ENCODE measurements at places on chromosomes 12 and 14.
A peak's percentile ranks its signal among the peaks of the same experiment; 100 is the strongest.

- no peak for DNase-seq
Observed at GRCh38 chr12:5317556-5317955, 114.4 kb upstream of the NTF3 start.

DNA sequence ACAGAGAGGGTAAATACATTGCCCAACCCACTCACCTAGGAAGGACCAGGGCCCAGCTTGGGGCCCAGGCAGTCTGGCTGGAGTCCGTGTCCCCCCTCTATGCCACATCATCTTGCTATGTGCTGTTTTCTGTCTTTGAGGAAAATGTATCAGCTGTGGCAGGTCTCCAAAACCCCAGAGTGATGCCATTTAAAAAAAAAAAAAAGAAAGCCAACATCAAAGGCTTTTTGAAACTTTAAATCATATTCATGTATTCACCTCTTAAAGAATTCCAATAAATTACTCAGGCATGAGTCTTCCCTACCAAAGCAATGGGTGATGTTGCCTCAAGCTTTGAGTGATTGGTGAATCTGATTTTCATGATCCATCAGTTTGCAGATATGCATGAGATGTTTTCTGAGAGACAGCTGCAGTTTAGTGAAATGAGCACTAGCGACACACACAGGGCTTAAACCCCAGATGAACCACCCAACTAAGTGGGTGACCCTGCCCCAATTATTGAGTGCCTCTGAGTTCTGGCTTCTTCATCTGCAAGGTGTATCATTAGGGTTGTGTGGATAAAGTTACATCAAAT, 6.1 kb downstream of the KRT81 start:
- no peak for DNase-seq

- DNase-seq, result no peak
Observed at GRCh38 chr14:53534841-53535240, 381.7 kb upstream of the DDHD1 start.

DNA sequence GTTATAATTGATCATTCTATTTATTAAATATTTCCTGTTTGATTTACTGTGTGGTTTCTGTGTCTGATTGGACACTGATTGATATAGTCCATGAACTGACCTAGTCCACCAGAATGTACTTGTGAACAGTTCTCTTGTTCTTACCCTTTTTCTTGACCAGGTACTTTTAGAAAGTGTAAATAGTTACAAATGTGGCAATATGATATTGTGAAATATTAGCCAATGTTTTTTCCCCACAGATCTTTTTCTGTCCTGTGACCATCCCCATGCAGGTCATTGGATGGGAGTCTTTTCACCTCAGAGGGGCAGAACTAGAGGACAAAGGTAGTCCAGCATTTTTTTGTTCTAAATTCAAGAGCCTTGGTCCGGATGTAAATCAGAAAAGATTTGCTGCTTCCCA, 8.3 kb upstream of the CRY1 start:
- no peak for DNase-seq

DNA sequence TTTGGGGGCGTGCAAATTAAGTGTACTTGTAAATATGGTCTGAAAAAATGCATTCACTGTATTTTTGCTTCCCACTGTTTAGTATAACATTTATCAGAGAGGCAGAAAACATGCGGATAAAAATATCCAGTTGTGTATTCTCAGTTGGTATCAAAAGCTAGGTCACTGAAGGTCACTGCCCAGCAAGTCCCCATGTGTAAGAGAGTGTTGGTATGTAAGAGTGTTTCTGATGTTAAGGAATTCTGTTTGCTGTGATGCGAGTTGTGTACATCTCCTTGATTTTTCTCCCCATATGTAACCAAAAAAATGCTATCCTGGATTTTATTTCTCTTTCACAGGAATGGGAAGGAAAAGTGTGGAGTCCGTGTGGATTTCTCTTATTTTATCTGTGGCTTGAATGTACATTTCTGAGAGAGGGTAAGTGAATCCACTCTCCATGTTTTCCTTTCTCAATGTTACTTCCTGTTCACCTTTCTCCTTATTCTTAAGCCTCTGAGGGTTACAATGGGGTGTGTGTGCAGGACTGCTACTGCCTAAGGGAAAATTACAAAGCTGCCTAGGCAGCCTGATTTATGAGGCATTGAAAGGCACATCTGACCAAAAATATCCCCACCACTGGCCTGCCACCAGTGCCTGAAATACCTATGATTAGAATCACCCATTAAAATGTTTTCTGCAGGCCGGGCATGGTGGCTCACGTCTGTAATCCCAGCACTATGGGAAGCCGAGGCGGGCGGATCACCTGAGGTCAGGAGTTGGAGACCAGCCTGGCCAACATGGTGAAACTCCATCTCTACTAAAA, 97.9 kb upstream of the USP44 start:
- no peak for DNase-seq

DNA sequence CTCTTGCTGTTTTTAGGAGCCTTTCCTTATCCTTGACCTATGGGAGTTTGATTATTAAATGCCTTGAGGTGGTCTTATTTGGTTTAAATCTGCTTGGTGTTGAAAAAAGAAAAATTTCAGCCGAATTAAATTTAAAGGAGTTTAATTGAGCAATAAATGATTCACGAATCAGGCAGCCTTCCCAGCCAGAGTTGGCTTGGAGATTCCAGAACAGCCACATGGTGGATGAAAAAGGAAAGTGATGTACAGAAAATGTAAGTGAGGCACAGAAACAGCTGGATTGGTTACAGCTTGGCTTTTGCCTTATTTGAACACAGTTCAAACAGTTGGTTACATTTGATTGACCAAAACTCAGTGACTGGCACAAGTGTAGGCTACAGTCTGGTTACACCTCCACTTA, 69.7 kb downstream of the WASHC3 start:
- DNase-seq, result no peak

DNA sequence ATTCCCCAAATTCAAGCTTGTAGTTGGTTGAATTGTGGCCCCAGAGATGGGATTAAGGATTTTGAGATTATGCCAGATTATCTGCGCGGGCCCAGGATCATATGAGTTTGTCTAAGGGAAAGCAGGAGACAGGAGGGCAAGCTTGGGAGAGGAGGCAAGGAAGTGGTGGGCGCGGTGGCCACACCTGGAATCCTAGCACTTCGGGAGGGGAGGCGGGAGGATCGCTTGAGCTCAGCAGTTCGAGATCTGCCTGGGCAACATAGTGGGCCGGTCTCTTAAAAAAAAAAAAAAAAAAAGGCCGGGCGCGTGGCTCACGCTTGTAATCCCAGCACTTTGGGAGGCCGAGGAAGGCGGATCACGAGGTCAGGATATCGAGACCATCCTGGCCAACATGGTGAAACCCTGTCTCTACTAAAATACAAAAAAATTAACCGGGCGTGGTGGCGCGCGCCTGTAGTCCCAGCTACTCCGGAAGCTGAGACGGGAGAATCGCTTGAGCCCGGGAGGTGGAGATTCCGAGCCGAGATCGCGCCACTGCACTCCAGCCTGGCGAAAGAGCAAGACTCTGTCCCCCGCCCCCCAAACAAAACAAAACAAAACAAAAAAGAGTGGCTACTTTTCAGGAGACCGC, 881 bp upstream of the PUS1 start:
- DNase-seq, result no peak

- no peak for DNase-seq
Observed at GRCh38 chr14:33922125-33922524, 28.7 kb downstream of the EGLN3 start.

DNA sequence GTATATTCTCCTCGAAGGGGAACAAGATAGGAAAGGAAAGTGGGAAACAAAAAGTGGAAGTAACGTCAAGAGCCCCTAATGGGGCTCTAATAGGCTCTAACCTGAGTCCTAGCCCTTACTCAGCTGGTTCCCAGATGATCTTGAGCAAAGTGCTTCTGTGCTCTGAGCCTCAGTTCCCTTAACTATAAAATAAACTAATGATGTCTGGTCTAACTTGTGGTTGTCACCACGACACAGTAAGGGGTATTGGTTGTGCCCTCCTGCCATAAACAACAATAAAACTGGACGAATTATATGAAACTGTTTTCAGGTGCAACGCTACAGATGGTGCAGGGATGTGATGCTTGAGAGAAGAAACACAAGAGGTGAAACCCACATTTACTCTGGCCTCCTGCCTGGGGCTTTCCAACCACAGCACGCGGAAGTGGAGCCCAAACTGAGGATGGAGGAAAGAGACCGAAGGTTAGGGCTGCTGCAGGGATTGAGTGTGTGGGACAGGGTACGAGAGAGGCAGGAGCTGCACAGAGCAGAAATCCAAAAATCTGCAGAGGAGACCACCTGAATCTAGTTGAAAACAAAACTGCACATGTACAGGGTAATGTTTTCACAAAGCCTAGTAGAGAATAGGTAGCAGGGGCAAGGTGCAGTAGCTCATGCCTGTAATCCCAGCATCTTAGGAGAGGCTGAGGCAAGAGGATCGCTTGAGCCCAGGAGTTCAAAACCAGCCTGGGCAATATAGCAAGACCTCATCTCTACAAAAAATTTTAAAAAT, 45.6 kb upstream of the BCL2L14 start:
- DNase-seq, result no peak

GRCh38 chr12:127170226-127171180, 1096.5 kb upstream of the TMEM132C start:
- no peak for DNase-seq

GRCh38 chr14:104578321-104578720, 1.2 kb upstream of the C14orf180 start:
- DNase-seq, result no peak

DNA sequence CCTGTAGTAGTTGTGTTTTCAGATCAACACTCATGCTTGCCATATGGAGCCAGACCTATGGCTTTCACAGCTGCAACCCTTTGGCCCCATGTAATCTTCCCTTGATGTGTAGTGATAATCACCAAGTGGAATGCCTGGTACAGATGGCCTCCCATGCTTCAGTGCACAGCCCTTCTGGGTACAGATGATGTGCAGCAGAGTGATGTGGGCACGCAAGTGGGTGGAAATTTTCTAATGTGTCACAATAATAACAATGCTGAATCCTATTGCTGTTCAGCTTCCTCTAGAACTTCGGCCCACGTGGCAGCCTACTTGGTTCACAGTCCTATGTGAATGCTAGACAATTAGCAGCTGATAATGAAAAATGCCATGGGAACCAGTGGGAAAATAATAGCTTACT, 188.1 kb downstream of the SNAPC1 start:
- DNase-seq, result no peak

- DNase-seq, result peak; percentile 59
Observed at GRCh38 chr12:3304436-3305165, 186.4 kb upstream of the PRMT8 start.

DNA sequence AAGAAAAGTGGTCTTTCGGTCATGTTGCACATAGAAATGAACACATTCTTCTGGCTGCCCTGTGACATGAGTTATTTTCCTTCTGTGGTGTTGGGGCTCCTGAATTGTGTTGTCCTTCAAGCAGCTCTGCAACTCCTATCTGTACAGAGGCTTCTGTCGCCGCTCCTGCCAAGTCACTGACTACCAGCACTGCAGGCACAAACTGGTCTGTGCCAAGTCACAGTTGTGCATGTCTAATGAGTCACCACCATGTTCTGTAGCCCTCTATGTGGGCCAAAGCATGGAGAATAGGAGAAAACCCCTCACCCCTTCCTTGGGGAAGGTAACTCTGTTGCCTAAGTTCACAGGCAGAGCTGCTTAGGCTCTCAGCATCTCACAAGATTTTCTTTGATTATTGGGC, 283.3 kb downstream of the RPL10L start:
- DNase-seq, result no peak

DNA sequence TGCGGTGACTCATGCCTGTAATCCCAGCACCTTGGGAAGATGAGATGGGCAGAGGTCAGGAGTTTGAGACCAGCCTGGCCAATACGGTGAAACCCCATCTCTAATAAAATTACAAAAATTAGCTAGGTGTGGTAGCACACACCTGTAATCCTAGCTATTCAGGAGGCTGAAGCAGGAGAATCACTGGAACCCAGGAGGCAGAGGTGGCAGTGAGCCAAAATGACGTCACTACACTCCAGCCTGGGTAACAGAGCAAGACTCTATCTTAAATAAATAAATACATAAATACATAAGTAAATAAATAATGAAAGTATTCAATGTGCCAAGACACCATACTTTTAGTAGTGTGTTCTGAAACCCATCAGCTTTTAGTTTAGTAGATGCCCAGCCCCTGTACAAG, 308.1 kb upstream of the FLRT2 start:
- no peak for DNase-seq

DNA sequence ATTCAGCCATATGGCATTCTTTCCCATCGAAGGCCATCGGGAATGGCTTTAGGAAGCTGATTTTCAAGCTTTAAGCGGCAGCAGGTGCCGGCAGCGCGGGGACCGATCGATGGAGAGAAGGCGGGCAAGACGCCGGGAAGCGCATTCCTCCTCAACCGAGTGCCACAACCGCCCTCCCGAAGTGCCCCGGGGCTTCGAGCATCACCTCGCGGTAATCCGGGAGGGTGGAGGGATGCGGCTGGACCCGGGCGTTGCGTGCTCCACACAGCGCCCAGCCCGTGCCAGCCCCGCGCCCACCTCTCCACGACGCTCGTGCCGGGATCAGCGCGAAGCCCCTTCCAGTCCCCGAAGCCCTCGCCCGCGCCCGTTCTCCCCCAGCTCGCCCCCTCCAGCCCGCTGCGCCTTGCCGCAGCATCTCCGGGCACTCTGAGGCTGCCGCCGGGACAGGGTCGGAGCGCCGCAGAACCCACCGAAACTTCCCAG, 3.2 kb downstream of the USP44 start:
- DNase-seq, result no peak

- no peak for DNase-seq
Observed at GRCh38 chr12:82174936-82175335, 183.3 kb downstream of the CCDC59 start.

DNA sequence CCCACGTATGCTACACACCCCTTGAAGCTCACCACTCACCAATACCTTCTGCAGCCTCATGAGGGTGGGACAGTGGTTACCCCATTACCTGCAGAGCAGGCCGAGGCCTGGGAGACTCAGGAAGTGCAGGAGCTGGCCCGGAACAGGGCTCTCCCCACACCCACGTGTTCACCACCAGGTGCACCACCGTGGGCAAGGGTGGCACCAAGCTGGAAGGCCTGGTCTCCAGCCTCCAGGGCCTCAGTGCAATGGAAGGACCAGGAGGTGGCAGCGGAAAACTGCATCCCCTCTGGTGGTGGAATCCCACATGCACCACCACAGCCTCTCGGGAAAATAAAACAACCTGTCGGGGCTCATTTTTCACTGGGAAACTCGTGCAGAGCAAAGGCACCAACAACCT, 36.4 kb downstream of the ITPK1 start:
- DNase-seq, result no peak

DNA sequence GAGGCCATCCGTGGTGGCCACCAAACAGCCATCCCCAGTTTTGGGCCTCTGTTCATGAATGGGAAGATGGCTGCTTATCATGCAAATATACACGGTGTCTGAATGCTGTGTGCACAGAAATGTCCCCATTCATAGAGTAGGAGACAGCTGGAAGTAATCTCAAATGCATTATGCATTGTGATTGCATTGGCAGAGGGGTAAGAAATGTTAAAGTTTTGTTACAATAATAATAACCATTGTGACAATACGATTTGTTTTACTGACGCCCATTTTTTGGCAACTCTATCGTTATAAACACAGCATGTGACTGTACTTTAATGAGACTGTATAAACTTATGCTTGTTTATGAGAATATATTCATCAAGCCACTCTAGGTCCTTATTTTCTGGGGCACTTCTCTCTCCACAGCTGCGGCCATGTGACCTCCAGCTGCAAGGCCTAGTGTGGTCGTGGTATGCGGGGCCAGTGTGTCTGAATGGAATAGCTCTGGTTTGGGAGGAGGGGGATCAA, 474.3 kb downstream of the VRK1 start:
- no peak for DNase-seq
